ENCODE measurements at places on chromosomes 4 and X.

DNA sequence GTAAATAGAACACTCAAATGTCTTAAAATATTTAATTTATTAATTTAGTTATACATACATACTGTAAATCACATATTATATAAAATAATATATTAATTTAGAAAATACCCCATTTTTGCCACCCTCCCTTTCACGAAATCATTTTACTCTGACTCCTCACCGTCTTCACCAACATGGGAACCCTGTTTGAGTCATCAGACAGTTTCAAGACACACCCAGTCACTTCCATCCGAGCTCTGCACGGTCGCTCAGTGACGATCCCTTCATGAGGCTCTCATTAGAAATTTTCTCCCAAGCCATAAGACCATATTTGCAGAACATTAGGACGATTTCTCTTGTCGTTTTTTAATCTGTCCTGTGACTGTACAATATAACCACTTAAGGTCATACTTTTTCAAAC is 14.5 kb downstream of the ZNF275 start:
- no peak for DNase-seq

DNA sequence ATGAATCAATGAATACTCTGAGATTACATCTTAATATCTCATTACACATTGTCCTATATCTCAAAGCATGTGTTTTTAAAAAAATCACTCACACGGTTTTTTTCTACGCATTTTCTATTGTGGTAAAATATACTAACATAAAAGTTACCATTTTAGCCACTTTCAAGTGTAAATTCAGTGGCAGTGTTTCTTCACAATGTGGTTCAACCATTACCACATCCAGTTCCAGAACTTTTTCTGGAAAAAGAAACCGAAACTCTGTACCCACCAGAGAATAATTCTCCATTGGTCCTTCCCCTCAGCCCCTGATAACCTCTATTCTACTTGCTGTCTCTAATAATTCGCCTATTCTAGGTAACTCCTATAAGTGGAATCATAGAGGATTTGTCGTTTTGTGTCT is 35.3 kb upstream of the ACSL1 start:
- DNase-seq = no peak

- no peak for DNase-seq
These were observed 38.0 kb downstream of the ELF4 start for GRCh38 chrX:130072345-130072740.

DNA sequence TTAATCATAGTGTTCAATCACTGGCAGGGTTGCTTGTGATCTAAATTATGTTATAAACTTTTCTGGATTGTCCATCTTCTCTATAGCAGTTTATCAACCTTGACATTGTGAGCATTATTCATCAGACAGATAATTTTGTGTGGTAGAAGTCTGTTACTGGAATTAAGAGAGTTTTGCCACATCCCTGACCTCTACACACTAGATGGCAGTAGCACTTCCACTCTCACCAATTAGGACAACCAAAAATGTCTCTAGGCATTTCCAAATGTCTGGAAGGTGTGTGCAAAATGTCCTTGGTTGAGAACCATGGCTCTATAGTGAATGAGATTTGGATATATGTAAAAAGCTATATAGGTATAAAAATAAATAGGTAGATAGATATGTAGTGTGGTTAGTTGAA is 324.1 kb upstream of the FAM47C start:
- DNase-seq = no peak

DNA sequence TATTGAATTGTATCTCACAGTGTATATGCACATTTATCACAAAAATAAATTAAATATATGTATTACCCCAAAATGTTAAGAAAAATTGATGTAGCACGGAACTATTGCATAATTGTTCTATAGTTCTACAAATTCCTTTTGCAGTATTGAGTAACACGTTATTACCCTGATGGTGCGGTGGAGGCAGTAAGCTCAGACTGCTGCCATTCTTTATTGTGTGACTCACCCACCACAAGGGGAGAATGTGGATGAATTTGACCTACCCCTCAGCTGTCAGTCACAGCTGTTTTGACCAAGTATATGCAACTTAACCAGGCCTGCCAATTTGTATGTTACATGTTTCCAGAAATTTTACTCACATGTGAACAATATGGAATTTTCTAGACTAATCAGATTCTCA is 506.6 kb downstream of the SH3BGRL start:
- DNase-seq = no peak

DNA sequence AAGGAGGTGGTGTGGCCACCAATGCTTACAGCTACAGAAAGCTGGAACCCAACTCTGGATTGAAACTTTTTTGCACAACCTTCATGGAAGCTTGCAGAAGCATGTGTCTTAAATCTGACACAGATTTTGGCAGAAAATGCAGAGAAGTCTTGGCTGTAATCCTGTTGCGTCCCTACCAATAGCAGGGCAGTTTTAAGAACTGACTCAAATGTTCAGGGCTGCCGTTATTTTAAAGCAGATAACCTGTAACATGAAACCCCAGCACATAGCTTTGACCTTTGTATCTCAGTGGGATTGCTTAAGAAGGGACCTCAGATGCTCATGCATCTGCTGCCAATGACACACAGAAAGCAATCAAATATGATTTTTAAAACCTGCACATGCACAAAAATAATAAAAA is at the start of gene VEGFD:
TSS of gene VEGFD (minus strand) at position 110 of the 400 bp plus-strand sequence. CDS start 467 bp downstream, outside the sequence.
- DNase-seq = no peak
